ENCODE measurements at places on chromosomes 16 and 17. TPM values are rescaled to one million over a fixed set of nuclear protein-coding genes. Genes with fewer than 3 reads are reported as not detected.

The DNAAF8 gene
- 0.52 TPM for total RNA-seq

The CHMP6 gene
- total RNA-seq: 12.5 TPM

The FOXJ1 gene
- total RNA-seq: under 0.01 TPM

The KRT31 gene
- 3.1 TPM for total RNA-seq

The SLC16A11 gene
- total RNA-seq: not detected

The STAC2 gene
- total RNA-seq: not detected

The FOXN1 gene
- not detected for total RNA-seq

The C16orf96 gene
- total RNA-seq: 0.52 TPM

The ITGB4 gene
- 3.1 TPM for total RNA-seq

The OTOP2 gene
- not detected for total RNA-seq

The MPV17L gene
- total RNA-seq: 3.1 TPM

The OR3A3 gene
- total RNA-seq: not detected

The CDH1 gene
- 3.7 TPM for total RNA-seq

The SEZ6L2 gene
- total RNA-seq: 2.1 TPM

All from skeletal muscle tissue (tissue), 5 donors.